Cardiac atrium fibroblast (primary cell): ENCODE measurements at places on chromosomes 1 and 21. TPM values are rescaled to one million over a fixed set of nuclear protein-coding genes. Genes with fewer than 3 reads are reported as not detected.

The GUCA2B gene
- total RNA-seq, result not detected in 2 replicates

The KCNE2 gene
- total RNA-seq, result not detected in 2 replicates

The RAB3GAP2 gene
- 13.7 and 41.8 TPM in 2 replicates for total RNA-seq

The TSSK3 gene
- 0.32 TPM in 1 of 2 replicates, not detected in the other for total RNA-seq

The EDN2 gene
- total RNA-seq, result 0.81 TPM in 1 of 2 replicates, not detected in the other

The ST6GALNAC5 gene
- total RNA-seq, result not detected in 2 replicates

The HMGB4 gene
- not detected in 2 replicates for total RNA-seq

The GSTM1 gene
- not detected in 2 replicates for total RNA-seq
